Lung (tissue), 17 donors: ENCODE measurements at places on chromosomes 1 and 21.

DNA sequence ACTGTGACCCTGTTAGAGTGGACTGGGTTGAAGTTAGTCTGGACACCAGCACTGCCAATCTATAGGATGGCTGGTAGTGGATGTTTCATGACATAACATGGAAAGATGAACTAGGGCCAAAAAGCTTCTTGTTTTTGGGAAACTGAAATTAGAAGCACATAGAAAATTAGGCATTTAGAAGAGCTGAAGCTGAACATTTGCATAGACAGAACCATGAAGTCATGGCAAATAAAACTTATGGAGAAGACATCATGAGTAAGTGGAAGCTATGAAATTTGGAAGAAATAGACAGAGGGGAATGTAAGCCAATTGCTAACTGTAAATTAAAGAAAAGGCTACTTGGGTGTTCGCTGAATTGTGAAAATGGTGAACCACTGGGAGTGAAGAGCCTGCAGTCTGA, 2.7 kb upstream of the S100A11 start:
- H3K36me3 ChIP-seq, result no peaks in the 10 kb centered on the region
- peaks cover 17% of the 10 kb centered on the region for H3K4me1 ChIP-seq
- H3K27ac ChIP-seq, result no peak overlapping the region
- DNase-seq, result no peak
- H3K27me3 ChIP-seq, result no peaks in the 10 kb centered on the region

GRCh38 chr1:203351037-203351625, at the start of gene FMOD:
Gene FMOD (minus strand): TSS chr1:203351122. CDS start chr1:203348270, 2,852 bp downstream.
- H3K36me3 ChIP-seq, result no peaks in the 10 kb centered on the region
- peak within 1 kb of the TSS; percentile 43 for H3K27ac ChIP-seq
- no peaks in the 10 kb centered on the region for H3K4me1 ChIP-seq
- no peaks in the 10 kb centered on the region for H3K27me3 ChIP-seq

DNA sequence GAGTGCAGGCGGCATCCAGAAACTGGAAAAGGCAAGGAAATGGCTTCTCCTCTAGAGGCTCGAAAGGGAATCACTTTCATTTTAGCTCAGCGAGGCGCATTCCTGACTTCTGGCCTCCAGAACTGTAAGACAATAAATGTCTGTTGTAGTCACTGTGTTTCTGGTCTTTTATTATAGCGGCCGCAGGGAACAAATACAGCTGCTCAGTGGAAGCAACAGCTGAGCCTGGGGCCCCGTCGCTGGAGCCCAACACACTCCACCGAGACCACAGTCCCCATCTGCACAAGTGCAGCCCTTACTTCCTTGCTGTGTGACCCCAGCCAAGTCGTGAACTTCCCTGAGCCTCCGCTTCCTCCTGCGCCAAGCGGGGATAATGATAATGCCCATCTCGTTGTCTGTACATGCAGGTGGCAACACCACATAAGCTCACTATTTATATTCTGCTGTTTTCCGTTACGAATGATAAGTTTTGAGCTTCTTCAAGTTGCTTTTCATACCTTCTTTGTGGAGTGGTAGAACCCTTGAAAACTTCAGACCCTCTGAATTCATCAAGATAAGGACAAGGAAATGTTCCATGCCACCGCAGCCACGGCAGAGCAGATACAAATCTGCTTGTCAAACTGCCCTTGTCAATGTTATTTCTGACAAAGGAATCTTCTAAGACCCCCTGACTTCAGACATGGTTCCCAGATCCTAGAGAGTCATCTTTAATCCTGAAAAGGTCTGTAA, 3.2 kb upstream of the LAPTM5 start:
- no peak for DNase-seq
- peaks cover 5% of the 10 kb centered on the region for H3K4me1 ChIP-seq
- H3K27me3 ChIP-seq, result no peaks in the 10 kb centered on the region
- H3K27ac ChIP-seq, result no peak overlapping the region
- no peaks in the 10 kb centered on the region for H3K36me3 ChIP-seq

DNA sequence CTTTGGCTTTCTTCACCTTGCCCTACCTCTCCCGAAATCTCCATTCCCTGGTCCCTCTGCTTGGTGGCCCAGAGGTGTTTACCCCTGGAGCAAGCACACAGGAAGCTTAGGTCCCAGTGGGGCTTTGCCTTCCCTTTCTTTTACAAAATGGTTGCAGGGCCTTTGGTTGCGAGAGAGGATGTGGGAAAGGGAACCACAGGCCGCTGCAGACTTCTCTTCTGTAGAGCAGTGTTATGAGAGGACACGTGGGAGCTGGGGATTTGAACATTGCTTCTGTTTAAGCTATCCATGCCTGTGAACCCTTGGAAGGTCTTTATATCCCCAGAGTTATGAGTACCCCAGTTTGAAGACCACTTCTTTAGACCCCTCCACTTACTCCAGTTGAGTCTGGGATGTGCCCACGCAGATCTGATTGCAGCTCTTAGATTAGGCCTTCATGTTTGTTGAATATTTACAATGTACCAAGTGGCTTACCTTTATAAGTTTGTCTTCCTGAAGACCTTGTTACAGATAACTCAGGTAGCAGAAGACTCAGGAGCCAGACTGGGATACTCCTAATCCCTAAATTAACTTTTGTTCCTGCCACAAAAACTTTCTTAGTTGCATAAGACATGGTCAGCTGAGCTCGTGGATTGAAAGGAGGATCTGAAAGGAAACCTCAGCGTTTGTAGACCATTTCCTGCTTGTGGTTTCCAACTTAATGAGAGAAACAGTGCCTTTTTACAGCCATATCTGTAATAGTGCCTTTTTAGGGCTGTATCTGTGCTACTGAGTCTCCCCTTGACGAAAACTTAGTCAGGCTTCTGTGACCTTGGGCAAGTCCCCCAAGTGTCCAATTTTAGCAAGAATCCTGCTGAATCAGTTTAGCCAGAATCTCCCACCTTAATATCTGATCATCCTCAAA, 21.9 kb upstream of the IVNS1ABP start:
- no peaks in the 10 kb centered on the region for H3K27me3 ChIP-seq
- H3K27ac ChIP-seq, result peak overlapping the region; percentile 35
- peaks cover 5% of the 10 kb centered on the region for H3K4me1 ChIP-seq
- H3K4me3 ChIP-seq, result no peak overlapping the region
- DNase-seq, result no peak

- no peaks in the 10 kb centered on the region for H3K27me3 ChIP-seq
- no peak overlapping the region for H3K4me3 ChIP-seq
- H3K36me3 ChIP-seq, result peaks cover 8% of the 10 kb centered on the region
- no peak for DNase-seq
Observed at GRCh38 chr1:145784409-145784808, 39.5 kb downstream of the RNF115 start.

DNA sequence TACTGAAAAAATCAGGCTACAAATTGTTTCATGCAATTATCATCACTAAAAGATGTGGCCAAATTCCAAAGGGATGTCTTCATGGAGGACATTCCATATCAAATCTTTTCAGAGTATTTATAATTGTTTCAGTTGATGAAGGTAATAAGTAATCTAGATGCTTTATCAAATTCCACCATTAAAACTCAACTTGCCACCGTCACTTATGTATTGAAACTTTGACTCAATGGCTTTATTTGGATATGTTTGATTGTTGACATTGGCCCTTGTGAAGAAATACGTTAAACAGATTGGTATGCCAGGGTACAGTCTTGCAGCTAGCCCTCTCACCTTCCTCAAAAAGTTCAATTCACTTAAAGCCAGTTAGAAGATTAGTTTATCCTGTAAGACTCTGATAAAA, 32.2 kb upstream of the PALMD start:
- H3K36me3 ChIP-seq, result no peaks in the 10 kb centered on the region
- no peak for DNase-seq
- no peak overlapping the region for H3K27ac ChIP-seq
- H3K4me3 ChIP-seq, result no peak overlapping the region

- H3K36me3 ChIP-seq, result peaks cover 10% of the 10 kb centered on the region
- DNase-seq, result peak; percentile 62
- no peaks in the 10 kb centered on the region for H3K4me1 ChIP-seq
- H3K27me3 ChIP-seq, result no peaks in the 10 kb centered on the region
Observed at GRCh38 chr1:212012034-212012740, 23.2 kb downstream of the INTS7 start.

DNA sequence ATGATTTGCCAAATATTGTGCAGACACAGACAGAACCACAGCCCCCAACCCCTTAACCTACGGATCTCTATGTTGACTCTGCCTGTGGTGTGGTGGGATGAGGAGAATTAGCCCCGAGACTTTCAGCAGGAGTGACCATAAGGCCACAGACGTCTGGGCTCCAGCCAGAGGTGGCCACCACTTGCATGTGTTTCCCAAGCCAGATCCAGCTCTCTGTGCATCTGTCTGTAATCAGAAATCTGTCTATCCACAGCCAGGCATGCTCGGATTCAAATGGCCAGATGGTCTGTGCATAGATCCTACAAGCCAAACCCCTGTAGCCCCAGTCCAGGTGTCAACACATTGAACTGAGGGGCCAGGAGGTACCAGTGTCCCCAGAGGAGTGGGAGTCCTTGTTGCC, 140.6 kb downstream of the SYF2 start:
- no peak overlapping the region for H3K4me3 ChIP-seq
- DNase-seq, result no peak
- H3K27ac ChIP-seq, result no peak overlapping the region
- H3K4me1 ChIP-seq, result no peaks in the 10 kb centered on the region
- no peaks in the 10 kb centered on the region for H3K36me3 ChIP-seq

DNA sequence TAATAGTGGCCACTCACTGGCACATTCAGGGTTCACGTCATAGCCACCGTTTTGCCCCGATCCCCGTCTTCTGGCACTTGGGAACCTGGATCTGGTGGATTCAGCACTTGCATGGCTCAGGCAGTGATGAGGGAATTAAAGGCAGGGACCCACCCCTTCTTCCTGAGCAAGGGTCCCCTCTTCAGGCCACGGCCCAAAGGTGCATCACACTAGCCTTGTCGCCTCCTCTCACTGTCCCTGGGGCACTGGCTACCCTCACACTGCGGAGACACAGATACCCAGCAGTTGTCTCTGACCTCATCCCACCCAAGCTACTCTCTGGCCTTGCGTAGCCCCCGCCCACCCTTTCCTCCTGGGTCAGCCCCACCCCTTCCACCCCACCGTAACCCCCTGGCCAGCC, 19.9 kb upstream of the LDLRAP1 start:
- no peaks in the 10 kb centered on the region for H3K36me3 ChIP-seq
- DNase-seq, result no peak
- no peak overlapping the region for H3K27ac ChIP-seq
- H3K4me1 ChIP-seq, result no peaks in the 10 kb centered on the region
- H3K27me3 ChIP-seq, result no peaks in the 10 kb centered on the region

GRCh38 chr1:29964718-29965533, 728.6 kb downstream of the PTPRU start:
- no peak overlapping the region for H3K27ac ChIP-seq
- no peaks in the 10 kb centered on the region for H3K27me3 ChIP-seq
- no peak overlapping the region for H3K4me3 ChIP-seq
- no peaks in the 10 kb centered on the region for H3K36me3 ChIP-seq

- no peak overlapping the region for H3K4me3 ChIP-seq
- H3K27ac ChIP-seq, result no peak overlapping the region
- no peaks in the 10 kb centered on the region for H3K27me3 ChIP-seq
- DNase-seq, result no peak
- H3K4me1 ChIP-seq, result peaks cover 21% of the 10 kb centered on the region
Observed at GRCh38 chr1:21042929-21043605, 133.6 kb downstream of the EIF4G3 start.

DNA sequence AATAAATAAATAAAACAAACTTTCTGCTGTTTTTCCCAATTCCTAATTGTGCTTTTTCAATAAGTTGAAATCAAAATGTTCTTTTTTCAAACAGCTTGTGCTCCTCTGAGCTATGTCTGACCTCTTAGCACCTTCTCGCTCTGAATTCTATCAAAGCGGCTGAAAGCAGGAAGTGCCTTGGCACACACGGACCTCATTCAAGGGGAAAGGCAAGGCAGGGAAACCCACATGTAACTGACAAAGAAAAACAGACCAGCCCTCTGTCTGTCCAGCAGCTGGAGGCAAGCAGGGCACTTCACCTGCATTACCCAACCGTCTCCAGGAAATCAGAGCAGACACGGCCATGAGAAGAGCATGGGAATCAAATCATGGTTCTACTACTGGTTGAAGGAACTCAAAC, 56.7 kb downstream of the PLPP3 start:
- H3K4me1 ChIP-seq, result peaks cover 32% of the 10 kb centered on the region
- no peak for DNase-seq
- no peak overlapping the region for H3K4me3 ChIP-seq
- no peak overlapping the region for H3K27ac ChIP-seq
